ENCODE measurements at places on chromosomes 5 and 9.

- no peak for DNase-seq
These were observed 37.5 kb upstream of the IQGAP2 start for GRCh38 chr5:76365561-76365960.

DNA sequence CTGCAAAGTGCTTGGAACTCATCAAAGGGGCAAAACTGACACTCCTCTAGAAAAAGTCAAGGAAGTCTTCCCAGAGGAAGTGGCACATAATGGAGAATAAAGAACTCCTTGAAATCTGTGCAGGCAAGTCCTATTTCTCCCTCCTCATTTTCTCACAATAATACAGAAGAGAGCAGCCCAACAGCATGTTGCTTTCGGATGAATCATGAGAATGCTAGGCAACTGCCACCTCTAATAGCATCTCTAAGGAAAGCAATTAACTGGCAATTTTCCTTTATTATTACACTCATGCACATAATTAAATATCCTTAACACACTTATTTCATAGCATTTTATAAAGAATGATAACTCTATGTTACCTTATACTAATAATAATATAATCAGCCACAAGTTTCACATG, 122.2 kb upstream of the PTGER4 start:
- no peak for DNase-seq

DNA sequence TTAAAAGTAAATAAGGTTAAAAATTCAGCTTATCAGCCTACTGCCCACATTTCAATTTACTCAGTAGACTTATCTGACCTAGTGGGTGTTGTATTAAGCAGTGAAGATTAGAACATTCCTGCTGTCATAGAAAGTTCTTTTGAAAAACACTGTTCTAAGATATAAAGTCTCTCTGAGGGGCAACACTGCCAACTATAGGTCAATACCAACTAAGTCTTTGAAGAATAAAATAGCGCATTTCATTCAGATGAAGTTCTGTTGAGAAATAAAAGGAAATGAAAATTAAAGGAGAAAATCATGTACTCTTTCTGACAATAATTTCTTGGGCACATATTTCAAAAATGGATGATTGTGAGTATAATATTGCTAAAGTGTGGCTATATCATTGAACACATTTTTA, 86.8 kb downstream of the PTPRD start:
- no peak for DNase-seq

- DNase-seq, result no peak
These were observed 30.6 kb upstream of the SMU1 start for GRCh38 chr9:33106827-33107621.

DNA sequence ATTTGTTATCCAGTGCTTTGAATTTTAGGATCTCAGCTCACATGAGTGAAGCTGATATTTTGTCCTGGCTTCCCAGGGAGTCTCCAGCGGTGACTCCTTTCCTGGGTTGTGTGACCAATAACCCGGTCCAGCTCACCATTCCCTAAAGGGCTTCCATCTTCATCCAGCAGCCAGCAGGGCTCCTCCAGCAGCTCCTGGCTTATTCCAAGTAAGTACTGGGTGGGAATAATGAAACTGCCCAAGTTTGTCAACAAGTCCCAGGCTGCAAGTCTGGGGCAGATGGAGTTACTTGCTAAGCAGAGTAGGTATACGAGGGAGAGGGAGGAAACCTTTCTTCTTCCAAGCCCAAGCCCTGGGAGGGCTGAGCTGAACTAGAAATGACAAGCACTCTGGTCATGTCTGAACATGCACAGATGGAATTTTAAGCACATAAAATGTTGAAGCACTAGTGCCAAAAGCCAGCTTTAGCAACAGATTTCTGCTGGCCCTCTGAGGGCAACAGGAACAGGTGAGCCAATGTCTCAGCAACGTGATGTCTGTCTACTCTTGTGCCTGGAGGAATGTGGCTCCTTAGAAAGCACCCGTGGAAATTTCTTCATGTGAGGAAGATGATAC, 153.7 kb upstream of the DAPK1 start:
- DNase-seq, result no peak

DNA sequence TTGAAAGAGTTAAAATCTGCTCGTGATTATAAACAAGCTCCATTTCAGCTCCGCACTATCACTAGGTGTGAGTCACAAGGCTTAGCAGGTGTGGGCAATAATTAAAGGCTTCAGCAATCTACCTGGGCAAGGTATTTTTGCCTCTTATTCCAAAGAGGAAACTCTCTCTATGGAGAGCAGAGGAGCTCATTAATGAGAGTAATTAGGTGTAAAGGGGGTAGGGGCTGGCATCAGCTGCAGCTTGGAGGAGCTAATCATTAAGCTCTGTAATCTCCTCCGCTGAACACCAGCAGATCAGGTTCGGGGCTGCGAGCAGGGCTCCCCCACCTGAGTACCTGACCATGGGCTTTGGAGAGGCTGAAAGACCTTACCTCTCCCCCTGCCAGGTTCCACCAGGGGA, 129.2 kb downstream of the CRB2 start:
- peak; percentile 71 for DNase-seq

DNA sequence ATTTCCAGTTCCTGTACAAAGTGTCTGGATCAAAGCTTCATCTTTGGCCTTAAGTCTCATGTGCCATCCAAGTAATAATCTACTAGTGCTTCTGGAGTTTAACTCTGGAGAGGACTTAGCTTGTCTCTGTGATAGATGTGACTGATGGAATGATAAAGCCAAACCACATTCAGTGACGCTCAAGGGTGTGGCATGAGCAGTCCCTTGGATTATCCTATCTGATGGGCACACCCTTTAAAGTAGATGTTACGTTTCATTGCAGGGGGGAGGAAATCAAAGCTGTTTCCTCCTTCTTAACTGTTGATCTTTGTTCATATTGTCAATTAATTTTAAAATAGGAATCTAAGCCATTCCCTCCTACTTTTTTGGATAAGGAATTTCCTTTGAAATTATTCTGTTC, 8.5 kb upstream of the EGFLAM start:
- DNase-seq, result no peak

DNA sequence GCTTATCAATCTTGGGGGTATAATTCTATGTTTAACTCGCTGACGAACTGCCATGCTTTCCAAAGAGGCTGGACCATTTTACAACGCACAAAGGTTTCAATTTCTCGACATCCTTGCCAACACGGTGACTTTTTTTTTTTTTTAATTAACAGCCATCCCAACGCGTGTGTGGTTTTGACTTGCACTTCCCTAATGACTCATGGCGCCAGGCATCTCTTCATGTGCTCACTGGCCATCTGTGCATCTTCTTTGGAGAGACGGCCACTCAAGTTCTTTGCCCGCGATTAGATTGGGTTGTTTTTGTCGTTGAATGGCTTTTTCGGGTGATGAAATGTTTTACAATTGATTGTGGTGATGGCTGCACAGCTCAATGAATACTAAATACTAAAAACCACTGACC, 12.5 kb upstream of the CARD9 start:
- no peak for DNase-seq
